ENCODE measurements at places on chromosomes 3 and 15.

GRCh38 chr15:92231461-92231860, 162.2 kb upstream of the ST8SIA2 start:
- DNase-seq, result no peak

DNA sequence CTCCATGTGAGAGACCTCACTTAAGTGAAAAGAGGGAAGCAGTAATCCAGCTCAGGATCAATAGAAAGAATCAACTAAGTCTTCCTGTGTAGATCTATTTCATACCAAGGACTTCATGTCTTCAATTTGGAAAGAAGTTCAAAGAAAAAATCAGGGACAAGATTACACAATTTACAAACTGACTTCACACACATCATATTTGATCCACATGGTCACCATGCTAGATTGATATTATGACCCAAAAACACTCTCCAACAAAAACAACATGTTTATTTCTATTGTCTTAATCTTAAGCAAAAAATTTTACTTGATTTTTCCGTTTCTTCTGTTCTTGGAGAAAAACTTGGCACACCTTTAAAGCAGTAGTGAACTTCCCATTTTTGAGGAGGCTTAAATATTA, 76.3 kb downstream of the THBS1 start:
- no peak for DNase-seq

- DNase-seq, result no peak
Measured at GRCh38 chr15:68427366-68427765, 4.6 kb downstream of the ITGA11 start.

GRCh38 chr3:23130406-23130805, 72.7 kb upstream of the UBE2E2 start:
- no peak for DNase-seq

GRCh38 chr3:65666448-65667091, 372.1 kb downstream of the MAGI1 start:
- DNase-seq, result no peak

GRCh38 chr15:50883903-50884302, 24.6 kb upstream of the AP4E1 start:
- no peak for DNase-seq

DNA sequence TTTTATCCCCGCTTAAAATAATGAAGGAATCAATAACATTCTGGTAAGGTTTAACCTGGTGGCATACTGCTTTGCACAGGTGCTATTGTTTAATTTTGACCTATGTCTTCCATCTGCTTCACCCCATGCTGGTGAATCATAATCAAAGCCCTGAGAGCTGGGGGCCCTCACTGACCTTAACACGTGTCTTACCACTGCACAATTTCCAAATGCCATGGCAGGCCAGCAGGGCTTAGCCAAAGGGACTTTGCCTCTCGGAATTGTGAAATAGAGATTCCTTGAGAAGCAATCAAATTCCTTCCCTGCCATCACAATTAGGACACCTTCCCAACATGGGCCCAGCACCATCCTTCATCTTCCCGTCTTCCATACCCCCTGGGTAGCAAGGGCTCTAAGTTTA, 242.6 kb upstream of the THBS1 start:
- no peak for DNase-seq

GRCh38 chr3:99429502-99429901, 208.9 kb upstream of the COL8A1 start:
- no peak for DNase-seq

DNA sequence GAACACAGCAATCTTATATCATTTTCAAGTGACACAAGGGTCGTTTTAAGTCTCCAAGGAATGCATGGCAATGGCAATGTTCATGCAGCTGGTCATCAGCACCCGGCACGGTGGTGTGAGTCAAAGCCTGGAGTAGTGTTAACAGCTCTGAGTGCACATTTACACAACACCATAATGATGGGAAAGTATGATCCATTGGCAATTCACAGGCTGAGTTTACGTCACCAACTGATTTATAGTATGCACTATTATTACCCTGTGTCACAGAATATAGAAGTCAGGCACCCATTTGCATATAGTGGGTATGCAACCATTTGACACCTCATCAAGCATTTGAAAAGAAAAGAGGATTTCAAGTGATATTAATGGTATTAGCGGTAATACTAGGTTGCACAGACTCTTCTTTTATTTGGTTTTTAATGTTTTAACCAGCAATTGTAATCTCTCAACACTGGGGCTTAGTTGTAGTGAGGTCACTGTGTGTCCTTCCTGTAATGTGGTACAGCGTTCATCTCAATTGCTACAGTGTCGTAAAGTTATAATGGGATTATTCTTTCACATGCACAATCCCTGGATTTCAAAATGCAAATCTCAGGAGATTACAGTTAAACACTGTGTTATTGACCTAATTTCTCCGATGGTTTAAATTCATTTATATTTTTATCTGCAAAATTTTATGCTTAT, 113.8 kb downstream of the C3orf38 start:
- no peak for DNase-seq

- DNase-seq, result no peak
Measured at GRCh38 chr15:99324700-99325099, 73.4 kb downstream of the LRRC28 start.

- DNase-seq, result no peak
Measured at GRCh38 chr3:157607826-157608405, 104.7 kb upstream of the VEPH1 start.

GRCh38 chr3:168342946-168343850, 247.5 kb upstream of the GOLIM4 start:
- DNase-seq, result no peak

DNA sequence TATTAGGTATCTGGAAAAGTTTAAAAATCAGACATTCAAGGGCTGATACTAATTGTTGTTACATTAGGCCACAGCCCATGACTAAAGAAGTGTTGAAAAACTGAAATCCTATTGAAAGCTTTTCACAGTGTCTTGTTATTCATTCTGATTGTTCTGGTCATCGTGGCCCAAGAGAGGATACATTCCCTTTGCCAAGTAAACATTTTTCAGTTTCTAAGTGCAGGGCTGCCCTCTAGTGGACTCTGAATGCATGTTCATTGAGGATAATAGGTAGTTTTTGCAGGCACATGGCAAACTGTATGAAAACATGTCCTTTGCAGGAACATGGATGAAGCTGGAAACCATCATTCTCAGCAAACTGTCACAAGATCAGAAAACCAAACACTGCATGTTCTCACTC, 181.1 kb downstream of the MYRIP start:
- DNase-seq, result no peak

DNA sequence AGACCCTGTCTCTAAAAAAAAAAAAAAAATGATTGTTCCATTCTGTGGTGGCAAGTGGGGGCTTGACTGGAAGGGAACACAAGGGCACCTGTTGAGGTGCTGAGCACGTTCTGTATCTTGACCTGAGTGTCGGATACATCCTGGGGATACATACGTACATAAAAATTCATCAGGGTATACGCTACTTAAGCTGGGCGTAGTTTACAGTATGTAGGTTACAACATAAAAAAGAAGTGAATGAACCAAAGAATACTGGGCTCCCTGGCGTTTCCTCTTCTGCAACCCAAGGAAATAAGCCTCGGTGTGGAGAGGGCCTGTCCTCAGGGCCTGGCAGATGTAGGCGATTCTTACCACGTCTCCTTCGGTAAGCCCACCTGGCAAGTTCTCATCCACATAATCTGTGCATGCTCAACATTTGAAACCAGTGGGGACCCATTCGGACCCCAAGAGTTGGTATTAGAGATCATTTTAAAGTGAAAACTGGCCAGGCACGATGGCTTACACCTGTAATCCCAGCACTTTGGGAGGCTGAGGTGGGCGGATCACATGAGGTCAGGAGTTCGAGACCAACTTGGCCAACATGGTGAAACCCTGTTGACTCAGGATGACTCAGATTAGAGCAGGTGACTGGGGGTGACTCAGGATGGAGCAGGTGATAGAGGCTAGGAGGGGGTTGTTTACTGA, 5.1 kb upstream of the MUC20 start:
- no peak for DNase-seq

DNA sequence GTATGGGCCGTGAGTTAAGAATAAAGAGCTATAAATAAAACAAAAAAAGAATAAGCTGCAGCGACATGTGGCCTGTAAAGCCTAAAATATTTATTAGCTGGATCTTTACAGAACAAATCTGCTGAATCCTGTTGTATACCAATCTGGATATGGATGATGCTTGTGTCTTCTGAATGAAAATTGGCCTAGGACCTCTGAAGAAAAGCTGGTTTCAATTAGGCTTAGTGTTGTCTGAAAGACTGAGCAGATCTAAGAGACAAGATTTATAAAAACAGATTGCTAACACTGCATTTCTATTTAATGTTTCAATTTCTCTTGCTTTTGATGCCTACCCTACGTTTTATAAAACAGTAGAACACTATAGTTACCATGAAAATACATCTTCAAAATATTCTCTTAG, 57.9 kb downstream of the ST3GAL6 start:
- DNase-seq, result no peak

GRCh38 chr3:194326192-194326967, 24.7 kb downstream of the CPN2 start:
- DNase-seq, result no peak

DNA sequence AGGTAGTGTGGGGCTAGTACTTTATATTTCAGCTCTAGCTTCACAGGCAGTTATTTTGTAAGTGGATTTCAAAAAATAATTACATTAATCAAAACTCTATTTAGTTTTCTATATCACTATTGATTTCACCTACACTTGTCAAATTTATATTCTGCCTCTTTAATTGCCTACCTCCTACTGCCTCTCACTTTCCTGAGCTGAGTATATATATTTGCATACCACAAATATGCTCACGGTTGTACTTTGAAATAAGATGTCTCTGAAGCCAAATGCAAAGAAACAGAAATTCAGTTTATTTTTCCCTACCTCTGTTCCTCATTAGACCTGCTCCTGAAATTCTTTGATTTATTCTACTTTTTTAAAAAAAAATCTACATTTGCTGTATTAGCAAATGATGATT, 309.3 kb upstream of the TGFBR2 start:
- DNase-seq, result no peak

DNA sequence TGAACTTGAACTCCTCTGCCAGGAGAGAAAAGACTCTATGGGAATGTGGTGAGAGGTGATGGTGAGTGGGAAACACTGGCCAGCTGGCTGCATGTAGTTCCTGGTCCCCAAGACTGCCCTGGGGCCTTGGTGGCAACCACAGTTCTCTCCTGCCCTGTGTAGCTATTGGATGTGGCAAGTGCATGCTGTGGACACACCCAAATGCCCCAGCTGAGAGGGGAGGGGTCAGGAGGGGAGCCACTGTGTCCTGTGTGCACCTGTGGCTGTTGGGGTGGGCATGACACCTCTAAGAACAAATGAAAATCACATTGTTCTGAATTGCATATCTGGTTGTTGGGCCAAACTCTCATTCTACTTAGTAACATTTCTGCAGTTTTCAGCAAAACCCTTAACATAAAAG, 409.6 kb downstream of the NSUN3 start:
- no peak for DNase-seq

DNA sequence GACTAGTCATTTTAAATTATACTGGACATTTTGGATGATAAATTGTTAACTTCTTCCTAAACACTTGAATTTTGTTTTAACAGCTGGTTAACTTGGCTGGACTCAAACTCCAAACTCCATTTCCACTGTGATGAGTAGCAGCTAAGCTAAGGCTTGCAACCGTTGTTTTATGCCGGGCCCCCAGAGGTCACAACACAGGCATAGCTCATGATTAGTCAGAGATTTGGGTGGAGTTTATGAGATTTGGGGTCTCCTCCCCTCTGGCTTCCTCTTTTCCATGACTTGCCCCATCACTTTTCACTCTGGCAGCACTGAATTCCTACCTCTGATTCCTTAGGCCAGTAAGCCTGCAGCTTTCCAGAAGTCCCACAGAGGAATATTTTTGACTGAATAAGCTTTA, 12.8 kb downstream of the THAP10 start:
- no peak for DNase-seq

GRCh38 chr15:31387479-31388118, 61.0 kb downstream of the KLF13 start:
- DNase-seq, result no peak

DNA sequence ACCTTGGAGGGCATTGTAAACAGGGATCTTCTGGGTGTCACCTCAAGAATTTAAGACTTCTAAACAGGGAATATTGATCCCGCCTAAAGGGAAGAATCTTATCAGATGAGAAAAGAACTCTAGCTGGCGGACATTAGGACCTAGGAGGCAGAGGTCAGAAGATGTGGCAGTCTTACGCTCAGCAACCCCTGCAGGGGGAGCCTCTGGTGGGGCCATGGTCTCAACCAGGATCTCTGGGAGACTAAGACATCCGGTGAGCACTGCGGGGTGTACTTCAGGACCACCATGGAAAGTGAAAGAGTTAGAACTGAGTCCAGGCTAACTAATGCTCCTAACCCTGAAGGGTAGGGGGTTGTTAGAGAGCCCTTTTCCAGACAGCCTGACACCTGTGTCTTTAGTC, 295.2 kb downstream of the VGLL3 start:
- DNase-seq, result no peak

DNA sequence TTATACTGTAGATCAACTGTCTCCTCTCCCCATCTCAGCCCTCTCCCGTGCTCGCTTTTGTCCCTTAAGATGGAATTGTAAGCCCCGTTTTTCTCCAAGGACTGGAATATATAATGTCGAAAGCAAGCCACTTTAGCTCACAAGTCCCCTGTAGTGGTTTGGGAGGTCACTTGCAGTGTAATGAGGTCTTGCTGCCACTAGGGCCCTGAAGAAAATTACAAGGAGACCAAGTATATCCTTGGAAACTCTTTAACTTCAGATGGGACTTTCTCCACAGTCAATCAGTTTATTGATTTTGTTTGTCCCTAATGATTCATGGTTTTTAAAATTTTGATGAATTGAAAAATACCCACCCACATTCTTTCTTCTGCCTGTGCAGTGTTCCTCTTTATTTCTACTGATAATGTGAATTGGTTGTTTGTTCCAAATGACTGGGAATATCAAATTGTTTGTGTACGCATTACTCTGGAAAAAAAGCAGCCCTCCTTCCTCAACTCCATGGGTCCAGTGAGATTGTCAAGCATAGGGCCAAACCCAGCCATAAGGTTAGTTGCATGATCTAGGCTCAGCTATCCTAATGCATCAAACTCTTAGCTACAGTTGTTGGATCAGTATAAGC, 294.8 kb downstream of the MCTP2 start:
- no peak for DNase-seq

DNA sequence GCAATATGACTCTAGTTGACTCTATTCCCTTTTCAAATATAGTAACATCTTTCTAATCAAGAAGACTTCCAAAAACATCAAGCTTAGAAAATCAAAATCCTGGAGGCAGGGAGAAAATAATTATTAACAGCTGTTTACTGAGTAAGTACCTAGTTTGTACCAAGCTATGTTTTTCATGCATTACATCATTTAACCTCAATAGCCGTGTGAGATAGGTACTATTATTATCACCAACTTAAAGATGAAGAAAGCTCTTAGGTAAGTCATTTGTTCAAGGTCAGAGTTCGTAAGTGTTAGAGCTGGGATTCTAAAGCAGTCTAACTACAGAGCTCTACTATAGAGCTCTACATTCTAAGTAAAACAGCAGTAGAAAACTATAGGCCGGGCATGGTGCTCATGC, 41.6 kb downstream of the GSK3B start:
- no peak for DNase-seq

GRCh38 chr3:85159376-85159775, 200.6 kb downstream of the CADM2 start:
- no peak for DNase-seq

All from activated CD4-positive, CD25-positive, alpha-beta regulatory T cell (primary cell).